ENCODE measurements at places on chromosomes 12 and 14. TPM values are rescaled to one million over a fixed set of nuclear protein-coding genes. Genes with fewer than 3 reads are reported as not detected.

Gene TDRD9
- not detected for total RNA-seq

Gene TMEM179
- total RNA-seq, result 0.35 TPM

Gene SPTLC2
- 23.6 TPM for total RNA-seq

Gene PTPN6
- total RNA-seq, result 14.0 TPM

Gene SCNN1A
- 6.5 TPM for total RNA-seq

Gene POTEM
- total RNA-seq, result not detected
